ENCODE measurements at places on chromosomes 7 and 10.

GRCh38 chr7:45709168-45710042 is 135.2 kb downstream of the ADCY1 start:
- DNase-seq, result no peak

- no peak for DNase-seq
These were observed 98.3 kb downstream of the PDGFA start for GRCh38 chr7:421136-421991.

- no peak for DNase-seq
These were observed 8.3 kb downstream of the SFRP4 start for GRCh38 chr7:37908221-37908788.

DNA sequence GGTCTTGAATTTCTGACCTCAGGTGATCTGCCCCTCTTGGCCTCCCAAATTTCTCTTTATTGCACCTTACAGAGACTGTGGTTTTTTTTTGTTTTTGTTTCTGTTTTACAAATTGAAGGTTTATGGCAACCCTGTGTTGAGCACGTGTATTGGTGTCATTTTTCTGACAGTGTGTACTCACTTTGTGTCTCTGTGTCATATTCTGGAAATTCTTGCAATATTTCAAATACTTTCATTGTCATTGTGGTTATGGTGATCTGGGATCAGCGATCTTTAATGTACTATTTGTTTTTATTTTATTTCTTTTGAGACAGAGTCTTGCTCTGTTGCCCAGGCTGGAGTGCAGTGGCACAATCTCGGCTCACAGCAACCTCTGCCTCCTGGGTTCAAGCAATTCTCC is 89.8 kb downstream of the PRTFDC1 start:
- no peak for DNase-seq

GRCh38 chr10:55144001-55144400 is 343.0 kb upstream of the PCDH15 start:
- no peak for DNase-seq

GRCh38 chr10:43351301-43351700 is 20.1 kb upstream of the FXYD4 start:
- no peak for DNase-seq

DNA sequence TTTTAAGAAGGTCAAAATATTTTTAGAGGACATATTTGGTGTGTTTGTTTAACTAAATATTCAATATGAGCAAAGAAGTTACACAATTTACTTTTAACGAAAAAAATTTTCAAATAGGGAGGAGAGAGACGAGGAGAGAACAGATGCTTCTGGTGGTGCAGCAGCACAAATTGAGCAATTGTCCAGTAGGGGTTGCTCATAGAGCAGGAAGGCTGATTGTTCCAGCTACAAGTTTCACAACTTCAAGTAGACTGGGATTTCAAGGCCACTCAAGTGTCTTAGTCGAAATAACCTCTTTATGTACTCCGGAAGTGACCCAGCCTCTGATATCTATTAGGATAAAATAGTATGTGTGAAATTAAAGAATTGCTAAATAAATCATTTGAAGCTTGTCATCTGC is 197.9 kb downstream of the HDAC9 start:
- no peak for DNase-seq

DNA sequence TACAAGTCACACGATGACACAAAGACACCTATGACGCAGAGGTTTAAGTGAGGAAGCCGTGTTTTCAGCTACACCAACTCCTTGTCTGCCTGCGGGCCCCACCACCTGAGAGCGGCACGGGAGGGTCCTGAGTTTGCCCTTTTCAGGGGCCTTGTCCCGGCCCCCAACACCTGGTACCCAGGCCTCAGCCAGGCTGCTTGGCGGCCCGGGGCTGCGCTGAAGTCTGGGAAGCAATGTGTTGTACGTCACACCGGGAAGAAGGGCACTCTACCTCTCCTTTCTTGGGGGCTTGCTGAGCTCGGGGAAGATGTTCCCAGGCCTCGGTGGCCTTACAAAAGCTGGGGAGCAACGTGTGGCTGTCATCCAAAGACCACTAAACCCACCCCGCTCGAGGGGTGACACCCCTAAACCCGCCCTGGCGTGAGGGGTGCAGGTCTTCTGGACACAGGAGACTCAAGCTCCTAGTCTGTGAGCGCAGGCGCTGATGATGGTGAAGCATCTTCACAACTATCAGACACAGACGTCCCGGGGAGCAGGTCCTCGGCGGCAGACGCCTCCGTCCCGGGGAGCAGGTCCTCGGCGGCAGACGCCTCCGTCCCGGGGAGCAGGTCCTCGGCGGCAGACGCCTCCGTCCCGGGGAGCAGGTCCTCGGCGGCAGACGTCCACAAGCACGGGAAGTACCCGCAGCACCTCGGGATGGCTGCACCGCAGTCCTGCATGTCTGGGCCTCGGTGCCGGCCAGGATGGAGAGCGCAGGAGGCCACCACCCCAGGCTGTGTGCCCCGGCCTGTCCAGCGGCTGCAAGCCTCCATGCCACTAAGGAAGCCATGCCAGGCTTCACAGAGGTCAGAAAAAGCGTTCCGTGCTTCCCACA is 15.4 kb downstream of the CFAP46 start:
- DNase-seq, result no peak

- no peak for DNase-seq
These were observed 71.8 kb downstream of the SEMA3D start for GRCh38 chr7:85115006-85115405.

DNA sequence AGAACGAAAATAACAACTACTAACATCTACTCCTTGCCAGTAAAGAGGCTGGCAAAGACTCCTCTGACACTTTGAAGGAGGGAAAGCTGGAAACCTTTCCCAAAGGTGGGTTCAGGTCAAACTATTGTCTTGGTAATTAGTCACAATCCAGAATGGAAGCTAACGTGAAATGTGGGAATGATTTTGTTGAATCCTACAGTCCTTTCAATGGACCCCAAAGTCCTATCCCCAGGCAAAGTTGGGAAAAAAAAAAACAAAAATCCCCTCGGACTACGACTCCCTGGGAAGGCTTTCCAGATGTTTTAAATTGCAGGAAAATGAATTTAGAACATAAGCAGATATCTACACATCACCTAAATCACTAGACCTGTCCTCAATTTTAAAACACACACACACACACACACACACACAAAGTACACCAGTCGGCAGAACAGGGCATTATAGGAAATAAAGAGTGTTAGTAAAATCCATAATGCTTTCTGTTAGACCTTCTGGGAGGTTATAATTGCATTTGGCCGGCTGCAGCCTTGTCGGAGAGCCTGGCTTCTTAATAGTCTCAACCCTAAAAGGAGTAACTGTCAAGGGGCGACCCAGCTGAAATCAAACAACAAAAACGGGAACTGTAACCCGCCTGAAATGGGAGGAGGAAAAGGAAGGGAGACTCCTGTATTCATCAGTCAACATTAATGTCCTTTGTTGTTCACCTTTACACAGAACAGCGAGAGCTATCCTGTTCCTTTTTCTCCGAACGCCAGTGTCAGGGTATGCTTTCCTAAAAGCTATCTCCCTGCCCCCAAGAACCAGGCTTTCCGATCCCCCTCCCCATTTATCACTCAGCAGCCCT is 1.5 kb downstream of the DOCK4 start:
- DNase-seq, result no peak
